ENCODE measurements at places on chromosomes 7 and 10.

DNA sequence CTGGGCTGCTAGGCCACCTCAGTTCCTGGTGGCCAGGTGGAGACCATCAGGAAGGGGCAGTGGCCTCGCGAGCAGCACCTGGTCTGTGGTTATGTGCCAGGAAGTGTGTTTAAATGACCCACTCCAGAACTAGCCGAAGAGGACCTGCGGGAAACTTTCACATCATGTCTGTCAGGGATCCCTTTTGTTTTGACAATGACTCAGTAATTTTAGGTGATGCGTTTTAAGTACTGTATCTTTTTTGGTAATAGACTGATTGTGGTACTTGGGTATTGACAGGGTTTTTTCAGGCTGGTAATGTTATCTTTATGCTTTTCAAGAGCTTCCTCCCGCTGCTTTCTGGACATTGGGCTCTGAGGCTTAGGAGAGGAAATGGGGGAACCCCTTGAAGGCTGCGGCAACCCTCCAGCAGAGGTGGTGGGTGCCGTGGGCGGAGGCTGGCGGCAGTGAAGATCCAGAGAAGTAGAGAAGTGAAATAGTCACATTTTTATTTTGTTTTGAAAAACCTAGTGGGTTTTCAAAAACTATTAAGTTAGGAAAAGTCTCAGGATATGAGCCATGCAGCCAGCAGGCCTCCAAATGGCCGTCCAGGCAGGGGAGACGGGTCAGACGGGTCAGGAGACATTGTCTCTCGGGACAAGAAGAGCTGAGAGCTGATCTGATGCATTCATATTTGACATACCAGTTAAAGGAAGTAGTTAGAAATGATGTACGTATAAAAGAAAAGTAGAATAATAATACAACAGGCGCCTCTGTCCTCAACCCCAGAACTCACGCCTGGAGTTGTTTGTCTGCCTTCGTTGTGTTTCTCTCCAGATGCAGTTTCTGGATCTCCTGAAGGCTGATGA, 27.7 kb downstream of the PPP2R2D start:
- DNase-seq = no peak

GRCh38 chr7:47179812-47180515, 401.9 kb downstream of the TNS3 start:
- peak; percentile 52 for DNase-seq

DNA sequence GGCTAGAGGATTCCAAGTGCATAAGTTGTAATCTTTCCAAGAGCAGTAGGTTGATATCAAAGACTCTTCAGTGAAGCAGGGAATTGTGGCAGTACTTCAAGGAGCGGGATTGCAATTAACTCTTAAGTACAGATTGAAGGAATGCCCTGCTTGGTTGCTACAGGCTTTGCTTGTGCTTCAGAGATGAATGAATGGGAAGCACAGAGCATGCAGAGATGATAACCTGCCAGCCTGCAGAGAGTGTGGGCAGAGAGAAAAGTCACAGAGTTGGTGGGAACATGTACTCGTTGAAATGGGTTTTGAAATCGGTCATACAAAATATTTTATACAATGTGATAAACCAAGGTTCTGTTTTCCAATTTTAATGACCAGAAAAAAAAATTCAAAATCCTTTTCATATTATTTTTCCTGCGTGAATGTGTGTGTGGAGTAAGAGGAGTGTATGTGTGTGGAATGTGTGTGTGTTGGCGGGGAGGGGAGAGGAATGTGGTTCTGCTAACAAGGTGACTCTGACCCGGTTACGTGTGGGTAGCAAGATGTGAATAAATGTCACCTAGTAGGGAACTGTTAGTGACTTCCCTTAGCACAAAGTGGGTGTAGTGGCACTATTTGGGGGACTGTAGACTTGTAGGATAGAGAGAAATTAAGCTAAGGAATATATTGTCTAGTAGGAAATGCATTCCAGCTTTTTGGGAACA, 697.8 kb downstream of the GATA3 start:
- DNase-seq = no peak

- no peak for DNase-seq
Observed at GRCh38 chr7:102396710-102397019, 502 bp downstream of the PRKRIP1 start.

DNA sequence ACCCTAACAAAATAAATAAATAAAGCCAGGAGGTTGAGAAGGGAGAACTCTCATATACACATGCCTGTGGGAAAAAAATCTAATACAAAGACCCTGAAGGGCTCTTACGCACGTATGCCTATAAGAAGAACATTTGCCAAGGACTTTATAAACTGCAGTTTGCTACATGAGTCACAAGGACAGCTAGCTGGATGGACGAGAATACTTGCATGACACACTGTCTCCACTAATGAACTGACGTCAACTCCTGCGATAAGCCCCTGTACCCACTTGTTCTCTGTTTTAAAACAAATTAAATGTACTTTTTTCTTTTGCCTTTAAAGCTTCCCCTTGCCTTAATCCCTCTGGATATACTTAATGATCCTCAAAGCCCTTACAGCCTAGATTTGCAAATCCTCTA, 374.6 kb upstream of the GHITM start:
- DNase-seq = no peak

DNA sequence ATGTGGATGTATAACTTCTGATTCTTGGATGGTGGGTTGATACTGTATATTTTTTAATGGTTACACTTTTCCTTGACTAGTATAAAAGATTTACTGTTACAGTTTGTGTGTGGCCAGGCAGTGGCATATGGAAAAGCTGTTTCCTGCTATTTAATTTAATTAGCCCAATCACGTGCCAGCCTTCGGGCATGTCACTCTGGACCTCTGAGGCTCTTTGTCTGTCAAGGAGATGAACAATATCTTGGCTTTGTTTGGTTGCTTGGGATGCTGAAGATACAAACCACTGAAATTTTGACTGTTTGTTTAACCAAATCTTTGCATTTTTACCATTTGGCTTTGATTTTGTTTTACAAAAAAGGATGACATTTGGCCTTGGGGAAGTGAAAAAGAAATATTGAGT, 185.0 kb downstream of the HDAC9 start:
- DNase-seq = no peak

DNA sequence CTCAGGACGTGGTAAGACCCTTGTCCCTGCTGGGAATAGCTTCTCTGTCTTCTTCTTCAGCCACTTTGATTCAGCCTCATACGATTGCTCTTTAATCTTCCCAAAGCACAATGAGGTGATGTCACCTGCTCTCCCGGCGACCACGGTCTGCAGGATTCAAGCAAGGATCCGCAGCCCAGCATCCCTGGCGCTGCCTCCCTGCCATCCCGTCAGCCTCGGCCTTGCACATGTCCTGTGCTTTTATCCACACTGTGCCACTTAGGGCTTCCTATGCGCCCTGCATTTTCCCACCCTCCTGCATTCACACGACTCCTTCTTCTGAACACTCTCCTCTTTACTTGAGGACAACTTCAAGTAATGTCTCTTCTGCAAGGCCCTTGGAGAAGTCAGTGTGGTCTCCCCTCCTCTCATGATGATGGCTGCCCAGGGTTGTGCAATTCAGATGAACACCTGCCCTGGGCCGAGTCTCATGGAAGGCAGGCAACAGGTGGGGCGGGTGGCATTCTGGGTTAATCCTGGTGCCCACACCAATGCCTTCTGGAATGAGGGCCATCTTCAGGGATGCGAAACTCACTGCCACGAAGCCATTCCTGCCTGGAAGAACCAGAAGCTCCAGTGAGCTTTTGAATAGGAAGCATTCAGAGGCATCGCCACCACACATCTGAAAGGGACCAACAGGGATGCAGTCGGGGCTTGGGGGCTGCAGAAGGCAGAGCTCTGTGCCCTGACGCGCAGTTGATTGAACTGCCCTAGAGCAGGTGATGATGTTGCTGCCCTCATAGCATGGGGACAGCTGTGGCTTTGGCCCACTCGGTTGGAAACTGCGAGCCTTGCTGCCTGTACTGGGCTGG, 287.5 kb downstream of the GLRX3 start:
- no peak for DNase-seq

- no peak for DNase-seq
Observed at GRCh38 chr10:67771200-67771599, 66.8 kb downstream of the DNAJC12 start.

- no peak for DNase-seq
Observed at GRCh38 chr7:121313793-121314676, 14.8 kb upstream of the WNT16 start.

DNA sequence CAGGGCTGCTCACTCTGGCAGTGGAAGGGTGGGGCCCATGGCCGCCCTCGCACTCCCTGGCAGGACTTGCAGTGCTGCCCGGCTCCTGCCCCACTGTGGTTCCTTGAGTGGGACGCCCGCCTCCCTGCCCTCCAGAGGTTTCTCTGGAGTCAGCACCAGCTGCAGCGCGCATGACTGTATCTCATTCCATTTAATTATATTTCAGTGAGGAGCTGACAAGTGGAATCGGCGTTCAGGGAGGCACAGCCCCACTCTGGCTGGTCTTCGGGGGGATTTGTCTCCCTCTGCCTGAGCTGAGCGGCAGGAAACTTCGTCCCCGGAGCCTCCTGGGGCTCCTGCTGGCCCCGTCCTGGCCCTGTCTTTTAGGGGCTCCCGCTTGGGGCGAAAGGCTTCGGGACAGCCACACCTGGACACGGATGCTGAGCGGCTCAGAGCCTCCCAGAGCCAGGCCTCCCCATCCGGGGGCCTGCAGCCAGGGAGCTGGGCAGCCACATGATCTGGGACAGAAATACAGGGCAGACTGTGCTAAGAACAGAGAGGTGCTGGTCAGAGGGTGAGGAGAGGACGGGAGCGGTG, 75.3 kb upstream of the NKX6-2 start:
- DNase-seq = no peak

GRCh38 chr10:101050208-101051069, 11.3 kb upstream of the KAZALD1 start:
- DNase-seq = no peak

DNA sequence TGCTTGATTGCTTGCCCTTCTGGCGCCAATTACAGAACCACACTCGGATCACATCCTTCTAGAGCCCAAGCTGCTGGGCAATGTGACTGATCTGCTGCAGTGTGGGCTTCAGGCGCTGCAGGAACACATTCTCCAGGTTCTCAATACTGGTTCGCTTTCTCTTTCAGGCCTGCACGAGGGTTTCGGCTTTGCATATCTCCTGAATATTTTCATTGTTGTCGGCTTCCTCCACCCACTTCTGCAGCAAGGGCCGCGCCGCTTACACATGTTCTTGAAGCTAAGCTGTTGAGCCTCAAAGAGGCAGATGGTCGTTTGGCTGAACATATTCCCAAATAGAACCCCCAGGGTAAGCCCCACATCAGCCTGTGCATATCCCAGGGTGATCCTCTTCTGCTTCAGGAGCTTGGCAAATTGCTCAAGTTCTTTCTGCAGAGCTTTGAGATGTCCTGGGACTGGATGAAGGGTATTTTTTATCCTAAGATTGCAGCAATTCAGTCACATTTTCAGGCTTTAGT, 64.6 kb downstream of the HERC4 start:
- DNase-seq = no peak

DNA sequence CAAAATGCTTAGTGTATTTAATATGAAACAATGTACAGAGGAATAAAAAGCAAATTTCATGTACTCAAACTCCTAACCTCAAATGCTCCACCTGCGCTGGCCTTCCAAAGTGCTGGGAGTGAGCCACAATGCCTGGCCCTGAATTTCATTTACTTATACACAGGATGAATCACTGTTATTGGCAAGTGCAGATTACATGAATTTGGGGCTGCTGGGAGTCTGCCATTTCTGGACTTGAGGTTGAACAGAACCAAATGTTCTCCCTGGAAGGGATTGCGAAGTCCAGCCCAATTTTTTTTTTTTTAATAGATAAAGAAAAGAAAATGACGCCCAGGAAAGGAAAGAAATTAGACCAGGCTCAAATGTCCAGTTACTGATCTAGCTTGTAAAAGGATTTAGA, 6.8 kb upstream of the CSTF2T start:
- no peak for DNase-seq

DNA sequence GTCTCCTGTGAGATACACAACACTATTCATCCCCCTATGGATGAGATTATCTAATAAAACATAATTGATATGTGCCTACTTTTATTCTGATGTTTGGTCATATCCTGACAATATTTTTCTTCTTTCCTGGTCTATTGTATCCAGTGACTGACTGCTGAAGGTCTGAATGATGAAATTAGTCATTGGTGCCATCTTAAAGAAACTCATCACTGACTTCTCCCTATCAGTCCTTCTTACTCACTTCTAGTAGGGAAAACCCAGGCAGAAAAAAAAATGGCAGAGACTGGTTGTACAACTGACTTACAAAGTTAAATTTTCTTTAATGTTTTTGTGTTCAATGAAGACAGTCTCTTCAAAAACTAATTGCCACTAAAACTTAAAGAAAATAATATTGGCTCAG, 377.4 kb downstream of the HTR7 start:
- no peak for DNase-seq

- no peak for DNase-seq
Observed at GRCh38 chr10:25808372-25808771, 125.7 kb upstream of the MYO3A start.

DNA sequence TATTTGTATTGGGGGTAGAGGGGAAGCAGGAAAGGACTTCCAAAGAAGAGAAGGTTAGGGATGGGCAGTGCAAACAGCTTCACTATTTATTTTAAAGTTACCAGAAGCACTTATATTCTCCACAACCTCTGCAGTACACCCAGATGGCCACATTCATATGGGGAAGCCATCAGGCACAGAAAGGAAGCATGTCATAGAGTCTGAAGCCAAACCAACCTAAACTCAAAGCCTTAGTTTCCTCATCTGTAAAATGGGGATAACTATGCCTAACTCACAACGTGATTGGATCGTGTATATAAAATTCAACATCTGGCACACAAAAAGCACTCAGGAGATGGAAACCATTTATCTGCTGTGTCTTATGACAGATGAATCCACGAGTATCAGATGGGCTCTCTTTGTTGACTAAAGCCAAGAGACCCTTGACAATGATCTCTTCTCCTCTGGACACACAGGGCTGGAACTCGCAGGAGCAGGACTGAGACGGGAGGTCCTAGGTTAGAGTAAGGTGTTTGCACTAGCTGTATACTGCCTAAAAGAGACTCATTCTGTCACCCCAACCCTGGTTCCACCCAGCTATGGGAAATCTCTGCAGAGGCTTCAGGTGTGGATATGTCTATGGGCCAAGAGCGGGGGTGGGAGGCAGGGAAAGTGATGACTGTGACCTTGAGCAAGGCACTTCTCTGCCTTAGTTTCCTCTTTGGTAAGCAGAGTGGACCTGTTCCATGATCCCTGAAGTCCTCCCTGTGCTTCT, 1.8 kb downstream of the KIAA1549 start:
- DNase-seq = no peak

- no peak for DNase-seq
Observed at GRCh38 chr7:23105086-23105643, 420 bp upstream of the KLHL7 start.

DNA sequence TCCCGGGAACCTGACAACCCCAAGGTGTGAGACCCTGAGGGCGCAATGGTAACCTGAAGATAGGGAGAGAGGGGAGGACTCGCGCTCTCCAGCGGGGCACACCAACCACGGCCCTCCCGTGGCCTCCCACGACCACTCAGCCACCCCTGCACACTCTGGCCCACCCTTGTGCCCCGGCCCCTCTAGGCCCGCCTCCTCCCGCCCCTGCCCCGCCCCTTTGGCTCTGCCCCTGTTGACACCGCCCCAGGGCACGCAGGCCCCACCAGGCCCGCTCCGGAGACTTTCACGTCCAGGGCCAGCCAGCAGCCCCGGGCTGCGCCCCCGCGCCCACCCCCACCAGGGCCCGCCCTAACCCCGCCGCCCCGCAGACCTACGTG, 10.9 kb downstream of the ATG9B start:
- DNase-seq = no peak

Data from HFF-Myc (cell line).